ENCODE measurements at places on chromosomes 5 and 9.

- no peak for DNase-seq
These were observed 17.9 kb downstream of the HMMR start for GRCh38 chr5:163478126-163478981.

- no peak for DNase-seq
These were observed 4.8 kb downstream of the PRSS3 start for GRCh38 chr9:33799928-33800704.

- no peak for DNase-seq
These were observed 59.6 kb downstream of the COL15A1 start for GRCh38 chr9:99003308-99003707.

GRCh38 chr9:125807079-125807478, 59.9 kb downstream of the PBX3 start:
- no peak for DNase-seq

- no peak for DNase-seq
These were observed 73.8 kb upstream of the IL12B start for GRCh38 chr5:159403906-159404681.

DNA sequence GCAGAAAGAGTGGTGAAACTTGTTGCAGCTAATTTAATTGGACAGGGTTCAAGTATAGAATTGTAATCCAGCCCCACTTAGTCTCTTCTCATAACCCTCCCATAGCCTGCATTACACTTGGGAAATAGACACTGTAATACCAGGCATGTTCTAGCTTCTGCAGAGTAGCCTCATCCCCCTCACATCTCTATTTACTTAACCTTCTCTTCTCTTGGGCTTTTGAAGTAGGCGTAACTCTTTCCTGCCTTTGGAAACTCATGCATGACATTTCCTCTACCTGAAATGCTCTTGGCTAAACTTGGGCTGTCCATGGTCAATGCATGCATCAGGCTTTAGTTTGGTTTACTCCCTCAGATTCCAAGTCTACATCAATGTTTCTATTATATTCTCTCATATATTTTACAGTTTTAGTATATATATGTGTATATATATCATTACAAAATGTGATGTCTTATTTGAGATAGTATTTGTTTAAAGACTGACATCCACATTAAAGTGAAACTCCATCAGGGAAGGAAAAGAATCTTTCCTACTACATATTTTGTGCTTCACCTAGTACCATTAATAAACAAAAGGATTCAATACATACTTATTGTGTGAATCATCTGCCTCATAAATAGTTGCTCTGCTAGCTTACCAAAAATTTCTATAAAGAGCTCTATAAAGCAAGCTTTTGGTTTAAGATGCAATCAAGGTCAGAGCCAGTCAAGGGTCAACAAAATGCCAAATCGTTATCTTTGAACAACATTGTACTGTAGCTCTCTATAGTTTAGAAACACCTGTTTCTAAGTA, 1158.0 kb downstream of the MAT2B start:
- DNase-seq, result no peak

GRCh38 chr9:84139296-84140070, 158.9 kb downstream of the RMI1 start:
- DNase-seq, result no peak

GRCh38 chr9:105836936-105837660, 142.8 kb downstream of the TMEM38B start:
- DNase-seq, result no peak

- no peak for DNase-seq
These were observed 369.6 kb upstream of the SEMA6A start for GRCh38 chr5:116944183-116944582.

- no peak for DNase-seq
These were observed 207.0 kb downstream of the DMAC1 start for GRCh38 chr9:7592321-7593316.

DNA sequence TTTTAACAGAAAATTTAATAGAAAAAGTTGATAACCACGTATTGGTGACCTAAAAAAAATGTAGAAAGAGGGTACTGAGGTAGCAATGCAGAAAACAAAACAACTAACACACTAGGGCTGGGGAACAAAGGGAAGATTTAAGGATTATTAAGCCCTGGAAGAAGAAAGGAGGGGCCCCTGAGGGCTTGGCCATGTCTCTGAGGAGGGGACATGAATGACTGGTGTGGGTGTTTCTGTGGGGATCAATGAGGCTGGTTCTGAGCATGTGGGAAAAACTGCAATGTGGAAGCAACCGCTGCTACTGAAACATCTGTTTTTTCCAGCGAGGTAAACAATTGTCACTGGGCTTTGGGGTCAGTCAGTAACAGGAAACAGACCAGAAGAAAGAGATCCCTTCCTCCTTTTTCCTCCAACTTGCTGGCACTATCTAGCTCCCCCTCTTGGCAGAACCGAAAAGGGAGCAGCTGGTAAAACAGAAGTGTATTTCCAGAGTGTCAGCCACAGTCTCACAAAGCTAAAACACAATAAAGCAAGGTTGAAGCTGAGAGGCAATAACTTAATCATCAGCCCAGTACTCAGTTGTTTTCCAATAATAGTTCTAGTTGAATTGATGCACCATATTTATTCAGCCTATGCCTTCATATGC, 48.3 kb downstream of the ATPSCKMT start:
- no peak for DNase-seq

GRCh38 chr5:107340631-107341030, 330.1 kb downstream of the EFNA5 start:
- DNase-seq, result no peak

DNA sequence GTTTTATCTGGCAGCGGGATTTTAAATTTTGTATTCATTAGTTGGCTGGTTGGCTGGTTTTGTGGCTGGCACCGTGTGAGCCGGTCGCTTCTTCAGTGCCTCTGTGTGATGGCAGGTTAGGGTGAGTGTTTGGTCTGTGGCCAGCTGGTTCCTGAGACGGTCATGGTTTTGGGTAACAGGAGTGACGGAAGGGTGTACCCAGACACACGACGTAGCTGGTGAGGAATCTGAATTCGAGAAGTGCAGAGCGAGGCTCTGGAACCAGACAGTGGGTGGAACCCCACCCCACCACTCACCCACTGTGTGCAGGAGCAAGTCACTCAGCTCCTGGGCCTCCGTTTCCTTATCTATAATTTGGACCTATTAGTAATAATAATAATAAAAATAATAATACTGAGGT, 2.7 kb downstream of the BTNL9 start:
- no peak for DNase-seq

- DNase-seq, result peak; percentile 74
These were observed 58.6 kb downstream of the IL6ST start for GRCh38 chr5:55936100-55936693.

- no peak for DNase-seq
These were observed 183.2 kb upstream of the TUSC1 start for GRCh38 chr9:25861421-25861820.

DNA sequence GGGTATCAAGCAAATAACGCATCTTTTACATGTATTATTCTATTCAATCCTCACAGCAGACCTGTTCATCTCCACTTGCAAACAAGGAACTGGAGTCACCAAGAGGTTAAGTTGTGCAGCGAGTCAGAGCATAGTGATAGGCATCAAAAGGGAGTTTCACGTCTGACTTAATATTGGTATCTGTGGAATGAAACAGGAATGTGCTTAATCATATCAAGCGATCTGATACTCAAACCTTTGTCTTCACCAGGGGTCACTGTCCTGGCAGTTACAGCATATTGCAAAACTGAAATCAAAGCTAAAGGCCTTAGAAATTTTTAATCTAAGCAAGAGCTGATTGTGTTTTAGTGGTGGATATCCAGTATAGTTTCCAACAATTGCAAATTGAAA, 271.6 kb downstream of the PLK2 start:
- no peak for DNase-seq

DNA sequence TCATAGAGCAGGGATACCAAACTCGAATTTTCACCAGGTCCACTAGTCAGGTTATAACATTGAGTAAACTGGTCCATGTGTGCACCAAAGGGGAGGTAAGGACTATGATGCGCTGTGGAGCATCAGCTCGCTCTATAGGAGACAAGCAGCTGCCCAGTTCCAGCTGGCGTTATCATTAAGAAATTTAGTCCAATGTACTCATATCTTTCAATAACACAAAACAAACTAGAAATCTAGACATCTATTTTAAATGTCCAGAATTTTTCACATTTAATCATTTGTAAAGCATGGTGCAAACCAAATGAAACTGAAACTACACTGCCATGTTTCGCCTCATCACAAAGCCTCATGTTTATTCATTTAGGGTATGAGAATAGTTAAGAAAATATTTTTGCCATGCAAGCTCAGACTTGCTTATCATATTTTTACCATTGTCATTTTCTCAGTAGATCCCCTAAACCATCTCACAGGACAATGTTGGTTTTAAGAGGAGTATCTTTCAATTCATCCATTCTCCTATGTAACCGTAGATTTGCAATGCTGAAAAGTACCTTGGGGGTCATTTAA, 50.9 kb downstream of the ZNF474 start:
- no peak for DNase-seq

DNA sequence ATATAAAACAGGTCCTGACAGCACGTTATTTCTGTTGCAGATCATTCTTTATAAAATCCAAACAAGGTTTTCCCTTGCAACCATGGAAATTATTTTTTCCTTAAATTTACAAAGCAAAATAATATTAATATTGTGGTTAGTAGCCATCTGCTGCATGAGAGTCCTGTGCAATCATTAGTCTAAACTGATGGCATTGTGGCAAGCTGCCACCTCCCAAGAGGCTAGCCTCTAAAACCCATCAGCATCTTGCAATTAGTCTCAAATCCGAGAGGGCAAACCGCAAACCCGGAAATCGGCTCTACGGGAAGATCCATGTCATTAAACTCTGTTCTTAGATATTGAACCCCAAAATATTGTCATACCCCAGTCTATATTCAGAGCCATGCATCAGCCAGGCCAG, 11.3 kb upstream of the CDH6 start:
- DNase-seq, result no peak

DNA sequence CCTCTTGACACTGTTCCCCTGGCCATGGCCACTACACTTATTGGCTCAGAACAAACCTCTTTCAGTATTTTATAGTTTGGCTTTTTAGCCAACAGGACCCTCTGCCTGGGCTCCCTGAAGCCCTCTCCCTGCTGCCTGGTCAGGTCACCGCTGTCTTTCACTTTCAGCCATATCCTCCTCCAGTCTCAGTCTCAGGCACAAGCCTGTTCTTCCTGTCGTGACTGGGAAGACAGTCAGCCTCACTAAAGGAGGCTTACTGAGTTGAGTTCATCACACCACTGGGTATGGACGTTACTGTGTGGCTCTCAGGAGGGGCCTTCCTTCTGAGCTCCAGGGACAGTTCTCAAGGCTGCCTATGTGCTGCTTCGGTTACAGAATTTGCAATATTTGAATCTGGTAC, 2.0 kb downstream of the QSOX2 start:
- DNase-seq, result no peak

GRCh38 chr9:83473488-83473971, 64.7 kb downstream of the FRMD3 start:
- DNase-seq, result no peak

GRCh38 chr5:124951661-124952060, 205.2 kb upstream of the ZNF608 start:
- DNase-seq, result no peak

- no peak for DNase-seq
These were observed 318.1 kb upstream of the DAB2 start for GRCh38 chr5:39742916-39743315.

DNA sequence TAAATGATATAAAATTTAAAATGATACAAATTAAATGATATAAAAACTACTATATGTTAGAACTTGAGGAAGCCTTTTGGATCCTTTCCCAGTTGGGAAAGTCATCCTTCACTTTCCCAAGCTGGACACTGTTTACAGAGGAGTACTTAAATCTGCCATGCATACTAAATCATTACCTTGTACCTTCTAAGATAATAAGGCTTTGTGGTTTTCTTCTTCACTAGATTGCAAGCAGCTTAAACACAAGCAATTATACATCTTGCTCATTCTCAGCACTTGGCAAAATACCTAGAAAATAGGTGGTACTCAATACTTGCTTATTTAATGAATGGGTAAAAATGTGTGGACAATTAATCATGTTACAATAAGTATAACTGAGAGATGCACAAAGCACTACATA, 666.8 kb downstream of the PTPRD start:
- DNase-seq, result no peak

GRCh38 chr5:56155992-56156584, 77.0 kb downstream of the ANKRD55 start:
- no peak for DNase-seq

DNA sequence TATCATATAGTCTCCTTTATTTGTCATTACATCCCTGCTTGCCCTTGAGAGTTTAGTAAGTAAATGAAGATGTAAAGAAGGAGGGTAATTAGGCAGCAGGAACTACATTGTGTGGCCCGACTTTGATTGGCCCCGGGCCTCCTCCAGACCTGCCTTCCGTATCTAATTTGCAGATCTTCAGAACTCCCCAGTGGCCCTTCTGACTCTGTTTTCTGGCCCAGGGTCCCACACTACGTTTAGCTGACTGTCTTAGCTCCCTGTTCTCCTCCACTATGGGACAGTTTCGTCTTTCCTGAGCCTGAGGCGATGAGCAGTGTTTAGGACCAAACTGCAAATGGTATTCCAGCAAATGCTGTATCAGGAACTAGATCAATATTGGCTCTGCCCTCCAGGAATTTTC, 21.6 kb upstream of the CTSL start:
- DNase-seq, result no peak

- DNase-seq, result no peak
These were observed 15.4 kb downstream of the POC5 start for GRCh38 chr5:75701856-75702255.

GRCh38 chr9:93082841-93083411, 13.1 kb upstream of the CARD19 start:
- no peak for DNase-seq

GRCh38 chr9:17470036-17470813, 108.6 kb upstream of the SH3GL2 start:
- DNase-seq, result no peak

DNA sequence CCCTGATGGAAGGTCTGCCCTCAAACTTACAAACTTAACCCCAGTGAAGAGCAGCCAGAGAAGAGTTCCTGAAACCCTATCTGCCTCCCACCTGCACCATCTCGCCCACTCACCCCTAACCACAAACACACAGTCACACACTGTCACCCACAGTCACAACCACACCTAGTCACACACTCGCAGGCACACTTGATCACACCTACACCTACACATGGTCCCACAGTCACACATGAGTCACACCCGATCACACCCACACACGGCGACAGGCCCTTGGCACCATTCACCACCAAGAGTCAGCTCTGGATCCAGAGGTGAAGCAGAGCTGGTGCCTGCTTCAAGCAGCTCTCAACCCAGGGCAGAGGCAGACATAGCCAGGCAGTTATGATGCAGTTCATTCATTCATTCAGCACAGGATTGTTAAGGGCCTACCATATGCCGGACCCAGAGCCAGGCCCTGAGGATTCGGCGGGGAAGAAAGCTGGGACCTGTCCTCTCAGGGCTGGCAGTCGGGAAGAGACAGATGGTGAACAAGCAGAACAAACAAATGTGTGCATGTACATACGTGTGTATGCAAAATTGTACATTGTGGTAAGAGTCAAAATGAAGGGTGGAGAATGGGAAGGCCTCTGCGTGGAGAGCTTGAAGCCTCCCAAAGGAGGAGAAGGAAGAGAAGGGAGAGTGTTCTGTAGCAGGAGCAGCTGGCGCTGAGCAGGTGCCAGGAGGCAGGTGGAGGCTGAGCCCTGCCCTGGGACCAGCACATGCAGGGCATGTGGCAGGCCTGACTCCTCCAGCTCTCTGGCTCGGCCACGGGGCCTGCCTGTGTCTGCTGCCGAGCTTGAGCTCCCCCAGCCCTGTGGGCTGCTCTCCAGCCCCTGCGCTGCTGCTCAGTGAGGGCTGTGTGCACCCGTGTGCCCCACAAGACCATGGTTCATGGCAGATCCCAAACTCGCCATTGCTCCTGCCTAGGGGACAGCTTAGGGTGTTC, 6.4 kb downstream of the TSPAN17 start:
- peak; percentile 85 for DNase-seq

- DNase-seq, result no peak
These were observed 905.6 kb upstream of the CDH6 start for GRCh38 chr5:30287890-30288289.

Data from activated T-cell treated with anti-CD3 and anti-CD28 coated beads, Interleukin-2, amount 50 U/mL, for 4 hours (primary cell).